ENCODE measurements at places on chromosomes 2 and 18.

GRCh38 chr2:36480636-36481035 is 117.3 kb downstream of the FEZ2 start:
- no peak for DNase-seq

- DNase-seq, result no peak
These were observed 113.1 kb upstream of the SRD5A2 start for GRCh38 chr2:31693882-31694281.

GRCh38 chr2:240850756-240851077 is 17.9 kb upstream of the AGXT start:
- no peak for DNase-seq

GRCh38 chr2:185291035-185291647 is 447.5 kb upstream of the FSIP2 start:
- no peak for DNase-seq

GRCh38 chr2:97706112-97706511 is 7.3 kb upstream of the ZAP70 start:
- no peak for DNase-seq

GRCh38 chr18:944440-944839 is 39.8 kb downstream of the ADCYAP1 start:
- no peak for DNase-seq

DNA sequence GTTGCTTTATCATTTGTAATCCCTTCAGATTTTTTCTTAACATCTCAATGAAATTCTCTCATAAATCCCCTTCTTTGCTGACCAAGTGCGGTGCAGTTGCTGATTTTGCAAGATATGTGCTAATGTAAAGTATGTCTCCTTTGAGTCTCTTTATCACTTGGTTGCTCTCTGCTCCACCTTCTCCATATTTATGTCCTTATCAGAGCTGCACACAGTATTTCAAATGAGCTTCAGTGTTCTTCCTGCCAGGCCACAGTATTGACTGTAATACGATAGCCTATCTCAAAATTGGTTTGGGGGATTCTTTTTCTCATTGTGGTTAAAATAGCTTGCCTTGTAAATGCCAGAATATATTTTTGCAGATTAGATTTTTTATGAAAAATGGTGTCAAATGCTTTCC is 32.2 kb downstream of the MAIP1 start:
- no peak for DNase-seq

DNA sequence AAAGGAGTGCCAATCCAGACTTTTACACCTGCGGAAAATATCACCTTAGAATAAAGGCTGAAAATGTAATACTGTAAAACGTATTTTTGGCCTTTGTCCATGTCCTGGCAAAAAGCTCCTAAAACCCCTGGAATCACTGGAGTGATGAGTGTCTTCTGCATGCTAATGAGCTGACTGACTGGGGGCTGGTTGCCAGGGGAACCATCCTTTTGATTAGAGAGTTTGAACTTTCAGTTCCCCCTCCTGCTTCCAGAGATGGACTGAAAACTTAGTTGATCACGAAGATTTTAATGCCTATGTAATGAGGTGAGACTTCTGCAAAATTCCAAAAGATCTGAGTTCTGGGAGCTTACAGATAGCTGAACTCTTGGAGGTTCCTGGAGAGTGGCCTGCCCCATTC is 20.5 kb downstream of the PUM2 start:
- no peak for DNase-seq

GRCh38 chr2:196361606-196362326 is 190.4 kb upstream of the STK17B start:
- no peak for DNase-seq

GRCh38 chr2:232876978-232877441 is 6.9 kb downstream of the SNORC start:
- no peak for DNase-seq

- DNase-seq, result peak; percentile 85
These were observed 60.4 kb upstream of the NABP1 start for GRCh38 chr2:191617575-191617974.

DNA sequence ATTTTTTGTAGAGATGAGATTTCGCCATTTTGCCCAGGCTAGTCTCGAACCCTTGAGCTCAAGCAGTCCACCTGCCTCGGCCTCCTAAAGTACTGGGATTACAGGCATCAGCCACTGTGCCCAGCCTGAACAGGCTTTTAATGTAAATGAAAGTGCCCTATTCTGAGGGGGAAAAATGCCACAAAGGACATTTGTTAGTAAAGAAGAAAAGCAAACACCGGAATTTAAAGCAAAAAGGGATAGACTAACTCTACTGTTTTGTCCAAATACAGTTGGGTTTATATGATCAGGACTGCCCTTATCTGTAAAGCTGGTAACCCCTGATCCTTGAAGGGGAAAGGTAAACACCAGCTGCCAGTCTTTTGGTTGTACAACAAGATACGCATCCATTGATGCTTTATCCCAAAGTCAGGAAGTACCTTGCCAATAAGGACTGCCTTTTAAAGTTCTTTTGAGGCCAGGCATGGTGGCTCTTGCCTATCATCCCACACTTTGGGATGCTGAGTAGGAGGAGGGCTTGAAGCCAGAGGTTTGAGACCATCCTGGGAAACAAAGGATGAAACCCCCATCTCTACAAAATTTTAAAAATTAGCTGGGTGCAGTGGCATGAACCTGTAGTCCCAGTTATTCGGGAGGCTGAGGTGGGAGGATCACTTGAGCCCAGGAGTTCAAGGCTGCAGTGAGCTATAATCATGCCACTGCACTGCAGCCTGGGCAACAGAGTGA is 13.1 kb downstream of the CLEC4F start:
- no peak for DNase-seq

DNA sequence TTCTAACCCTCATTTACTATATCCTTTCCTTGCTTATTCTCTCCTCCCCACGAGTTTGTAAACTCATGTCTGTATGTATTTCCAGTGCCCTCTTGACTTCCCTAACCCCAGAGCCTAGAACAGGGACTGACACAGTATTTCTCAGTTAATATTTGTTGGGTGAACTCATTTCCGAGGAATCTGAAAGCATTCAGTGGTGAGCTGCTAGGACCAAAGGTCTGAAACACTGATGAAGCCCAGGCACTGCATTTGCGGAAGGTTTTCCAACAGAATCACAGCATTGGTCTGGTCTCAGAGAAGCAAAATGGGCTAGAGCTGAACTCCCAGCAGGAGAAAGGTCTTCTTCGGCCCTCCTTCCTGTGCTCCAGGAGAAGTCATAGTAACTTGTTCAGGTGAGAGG is 56.8 kb downstream of the SOX11 start:
- no peak for DNase-seq

DNA sequence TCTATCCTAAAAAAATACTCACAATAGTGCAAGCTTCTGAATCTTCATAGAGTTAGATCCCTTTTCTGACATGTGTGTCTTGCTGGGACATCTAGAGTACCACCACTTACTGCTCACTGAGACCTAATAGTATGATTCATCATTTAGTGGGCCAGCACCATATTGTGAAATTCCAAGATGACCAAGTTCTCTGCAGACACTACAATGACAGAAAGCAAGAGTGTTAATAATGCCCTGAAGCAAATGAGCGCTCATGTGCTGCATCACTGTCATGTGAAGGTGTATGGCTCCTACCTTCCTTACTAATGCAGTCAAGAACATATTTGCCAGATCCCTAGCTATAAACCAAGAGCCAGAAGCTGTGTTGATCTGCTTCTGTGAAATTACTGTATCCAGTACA is 606.2 kb upstream of the NXPH2 start:
- DNase-seq, result no peak

DNA sequence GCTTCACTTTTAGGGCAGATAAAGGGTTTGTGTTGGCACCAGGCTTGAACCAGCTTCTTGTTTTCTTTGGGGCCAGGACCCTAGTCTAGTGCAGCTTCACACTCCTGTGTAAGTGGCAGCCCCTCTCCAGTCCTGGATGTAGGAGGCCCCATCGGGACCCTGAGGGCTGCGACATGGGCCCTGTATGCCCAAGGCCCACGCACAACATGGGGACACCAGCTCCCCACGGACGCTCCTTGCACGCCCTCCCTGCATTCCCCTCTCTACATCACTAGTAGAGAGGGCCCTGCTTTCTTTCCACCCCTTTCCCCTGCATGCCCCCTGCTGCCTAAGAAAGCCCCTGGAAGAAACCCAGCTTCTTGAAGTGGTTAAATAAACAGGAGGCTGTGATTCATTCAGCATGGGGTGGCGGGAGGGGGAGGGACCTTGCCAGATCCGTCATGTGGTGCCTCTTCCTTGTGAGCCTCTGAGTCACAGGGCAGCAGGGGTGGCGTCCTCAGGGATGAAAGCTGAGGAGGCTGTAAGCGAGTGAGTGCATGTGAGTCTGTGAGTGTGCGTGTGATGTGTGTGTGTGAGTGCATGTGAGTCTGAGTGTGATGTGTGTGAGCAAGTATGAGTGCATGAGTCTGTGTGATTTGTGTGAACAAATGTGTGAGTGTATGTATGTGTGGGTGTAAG is 42.5 kb downstream of the COPS8 start:
- DNase-seq, result no peak

GRCh38 chr2:170712653-170713542 is 2.2 kb upstream of the SP5 start:
- no peak for DNase-seq

DNA sequence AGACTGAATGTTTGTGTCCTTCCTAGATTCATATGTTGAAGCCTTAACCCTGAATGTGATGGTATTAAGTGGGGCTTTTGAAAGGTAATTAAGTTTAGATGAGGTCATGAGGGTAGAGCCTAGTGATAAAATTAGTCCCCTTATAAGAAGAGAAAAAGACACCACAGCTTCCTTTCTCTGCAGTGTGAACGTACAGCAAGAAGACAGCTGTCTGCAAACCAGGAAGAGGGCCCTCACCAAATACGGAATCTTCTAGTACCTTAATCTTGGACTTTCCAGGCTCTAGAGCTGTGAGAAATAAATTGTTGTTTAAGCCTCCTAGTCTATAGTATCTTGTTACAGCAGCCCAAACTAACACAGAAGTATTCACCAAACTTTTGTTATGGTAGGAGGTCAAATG is 57.1 kb upstream of the CYTIP start:
- DNase-seq, result no peak

GRCh38 chr18:32958746-32959145 is 185.9 kb upstream of the KLHL14 start:
- DNase-seq, result no peak

DNA sequence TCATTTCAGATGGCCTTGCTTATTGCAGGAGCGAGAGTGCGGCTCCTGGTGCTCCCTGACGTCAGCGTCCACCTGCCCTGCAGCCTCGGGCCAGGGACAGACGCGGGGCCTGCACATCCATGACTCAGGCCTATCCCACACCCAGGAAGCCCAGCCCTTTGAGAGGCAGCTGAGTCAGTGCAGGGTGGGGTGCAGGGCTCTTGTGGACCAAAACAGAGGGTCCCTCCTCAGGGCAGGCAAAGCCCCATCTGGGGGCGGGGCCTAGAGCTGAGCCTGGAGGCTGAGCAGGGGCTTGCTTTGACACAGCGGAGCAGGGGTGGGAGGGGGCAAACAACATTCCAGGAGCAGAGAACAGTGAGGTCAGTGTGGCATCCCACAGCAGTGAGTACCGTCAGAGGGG is 7.7 kb upstream of the ARHGEF4 start:
- DNase-seq, result no peak

GRCh38 chr2:29606104-29607037 is 315.0 kb downstream of the ALK start:
- DNase-seq, result no peak

DNA sequence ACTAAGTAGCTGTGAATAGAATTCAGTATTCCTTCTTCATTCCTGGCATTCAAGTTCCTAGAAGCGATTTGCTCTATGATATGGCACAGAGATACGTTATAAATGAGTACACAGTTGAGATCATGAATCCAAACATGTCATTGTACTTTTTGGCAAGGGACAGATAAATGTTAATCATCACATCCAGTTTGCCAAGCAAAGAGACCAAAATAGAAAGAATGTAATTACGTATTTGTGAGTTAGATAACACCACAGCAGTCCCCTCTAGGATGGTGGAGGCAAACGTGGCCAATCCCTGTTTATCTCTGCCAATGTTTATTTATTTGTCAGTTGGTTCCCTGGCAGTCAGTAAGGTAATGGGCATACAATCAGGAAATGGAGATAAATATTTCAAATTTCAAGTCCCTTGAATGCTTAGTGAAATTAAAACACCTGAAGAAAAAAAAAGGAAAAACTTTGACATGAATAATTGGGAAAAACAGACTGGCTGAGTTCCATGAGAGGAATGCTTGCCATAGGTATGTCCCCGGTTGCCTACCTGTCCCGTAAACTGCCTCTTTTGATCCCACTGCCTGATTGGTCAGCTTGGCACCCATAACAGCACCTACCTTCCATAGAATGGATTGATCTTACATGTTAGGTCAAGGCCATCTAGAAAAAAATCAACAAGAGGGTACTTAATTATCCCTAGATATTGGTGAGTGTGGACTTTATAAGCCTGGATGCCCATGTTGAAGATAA is 451.1 kb upstream of the NETO1 start:
- DNase-seq, result no peak
